IPS DF 19.7 (cell line): ENCODE measurements at places on chromosomes 5 and 9.

GRCh38 chr9:14932231-14932630 is 22.0 kb upstream of the FREM1 start:
- DNase-seq = no peak

DNA sequence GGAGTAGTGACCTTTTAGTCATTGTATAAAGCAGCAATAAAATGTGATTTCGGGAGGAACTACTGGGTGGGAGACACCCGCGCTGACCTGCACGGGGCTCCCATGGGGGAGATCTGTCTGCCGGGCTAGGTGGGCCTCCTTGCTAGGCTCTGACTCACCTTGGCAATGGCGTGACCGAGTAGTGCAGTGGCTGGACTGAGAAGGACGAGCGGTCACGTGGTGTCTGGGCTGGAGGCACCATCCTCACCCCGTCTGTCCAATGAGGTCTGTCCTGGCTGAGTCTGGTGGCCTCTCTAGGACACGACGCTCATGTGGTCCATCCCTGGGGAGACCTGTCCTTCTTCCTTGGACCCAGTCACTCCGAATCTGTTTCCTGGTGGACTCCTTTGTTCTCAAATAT is 151.7 kb downstream of the RXRA start:
- no peak for DNase-seq

DNA sequence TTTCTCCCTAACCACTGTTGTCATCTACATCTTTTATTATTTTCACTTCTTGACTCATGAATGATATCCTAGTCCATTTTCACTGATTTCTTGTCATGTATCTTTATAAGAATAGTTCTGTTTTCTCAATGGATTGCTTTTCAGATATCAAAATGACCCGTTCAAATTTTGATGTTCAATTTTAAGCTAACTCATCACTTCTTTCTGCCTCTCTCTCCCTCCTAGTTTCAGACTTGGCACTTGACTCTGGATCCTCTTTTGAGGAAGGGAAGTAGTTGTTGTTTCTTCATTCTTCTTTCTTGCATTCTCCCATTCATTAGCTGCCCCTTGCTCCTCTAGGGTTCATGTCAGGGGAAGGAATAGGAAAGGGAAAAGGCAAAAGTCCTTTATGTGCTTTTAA is 23.7 kb downstream of the CSNK1G3 start:
- DNase-seq = no peak

- DNase-seq = no peak
These were observed 8.5 kb upstream of the C1QTNF3 start for GRCh38 chr5:34051374-34051980.

DNA sequence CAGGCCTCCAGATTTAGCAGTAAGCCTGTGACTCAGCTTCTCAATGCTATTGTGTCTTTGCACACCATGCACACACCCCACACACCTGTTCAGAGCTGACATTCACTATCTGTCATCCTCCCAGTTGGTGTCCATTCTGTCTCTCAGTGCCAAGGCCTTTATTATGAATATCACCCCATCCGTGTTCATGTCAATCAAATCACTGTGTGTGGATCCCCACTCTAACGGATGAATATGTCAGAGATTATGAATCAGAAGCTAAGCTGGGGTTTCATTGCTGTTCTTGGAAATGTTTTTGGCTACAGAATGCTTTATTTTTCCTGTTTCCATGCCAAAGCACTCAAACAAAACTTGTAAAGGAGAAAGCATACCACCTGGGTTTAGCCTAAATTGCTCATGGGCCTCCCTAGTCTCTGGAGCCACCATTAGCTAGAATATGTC is 9.4 kb upstream of the MAMDC2 start:
- DNase-seq = no peak

DNA sequence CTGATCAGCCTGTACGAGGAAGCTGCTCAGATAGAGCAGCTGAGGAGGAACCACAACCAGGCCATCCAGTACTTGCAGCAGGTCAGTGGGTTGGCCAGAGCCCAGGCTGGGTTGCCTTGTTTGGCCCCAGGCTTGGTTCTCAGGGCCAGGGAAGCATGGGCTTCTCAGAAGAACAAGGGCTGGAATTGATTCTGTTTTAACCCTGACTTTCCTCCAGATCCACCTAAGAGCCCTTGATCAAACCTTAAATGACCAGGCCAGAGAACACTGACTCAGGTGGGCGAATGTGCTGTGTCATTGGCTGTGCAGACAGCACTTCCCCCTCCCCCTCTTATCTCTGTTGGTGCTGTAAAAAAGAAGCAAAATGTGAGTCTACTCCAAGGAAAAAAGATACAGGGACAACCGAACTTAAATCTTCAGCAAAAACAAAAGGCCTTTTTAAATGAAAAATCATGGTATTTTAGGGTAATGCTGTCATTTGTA is 28.1 kb downstream of the TTC23L start:
- DNase-seq = no peak

GRCh38 chr5:130908186-130908585 is 256.9 kb downstream of the HINT1 start:
- no peak for DNase-seq

- peak; percentile 56 for DNase-seq
These were observed 44.7 kb upstream of the HK3 start for GRCh38 chr5:176943816-176944215.

- DNase-seq = peak; percentile 30
These were observed 20.4 kb downstream of the BDP1 start for GRCh38 chr5:71475788-71476384.

- DNase-seq = no peak
These were observed 6.6 kb downstream of the FLT4 start for GRCh38 chr5:180642779-180643178.

- no peak for DNase-seq
These were observed 1.6 kb upstream of the CD274 start for GRCh38 chr9:5448461-5449435.

DNA sequence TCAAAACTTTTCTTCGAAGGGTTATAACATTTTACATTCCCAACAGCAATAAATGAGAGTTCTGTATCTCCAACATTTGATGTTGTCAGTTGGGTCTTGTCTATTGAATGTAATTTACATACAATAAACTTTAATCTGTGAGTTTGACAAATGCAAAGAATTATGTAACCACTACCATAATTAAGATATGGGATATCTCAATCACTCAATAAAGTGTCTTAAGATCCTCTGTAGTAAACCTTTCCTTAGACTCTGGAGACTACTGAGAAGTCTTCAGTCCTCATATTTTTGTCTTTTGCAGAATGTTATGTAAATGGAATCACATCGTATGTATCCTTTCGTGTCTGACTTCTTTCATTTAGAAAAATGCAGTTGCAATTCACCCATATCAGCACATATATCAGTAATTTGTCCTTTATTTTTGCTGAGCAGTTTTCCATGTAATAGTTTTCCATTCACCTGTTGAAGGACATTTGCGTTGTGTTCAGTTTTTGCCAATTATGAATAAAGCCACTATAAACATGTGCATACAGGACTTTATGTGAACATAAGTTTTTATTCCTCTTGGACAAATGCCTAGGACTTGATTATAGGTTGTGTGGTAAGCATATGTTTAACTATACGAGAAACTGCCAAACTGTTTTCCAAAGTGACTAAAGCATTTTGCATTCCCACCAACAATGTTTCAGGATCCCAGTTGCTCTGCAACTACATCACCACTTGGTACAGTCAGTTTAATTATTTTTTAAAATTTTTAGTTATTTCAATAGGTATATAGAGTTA is 784.6 kb upstream of the ZNF608 start:
- no peak for DNase-seq

GRCh38 chr5:6750951-6751685 is 37.9 kb downstream of the TENT4A start:
- DNase-seq = no peak

DNA sequence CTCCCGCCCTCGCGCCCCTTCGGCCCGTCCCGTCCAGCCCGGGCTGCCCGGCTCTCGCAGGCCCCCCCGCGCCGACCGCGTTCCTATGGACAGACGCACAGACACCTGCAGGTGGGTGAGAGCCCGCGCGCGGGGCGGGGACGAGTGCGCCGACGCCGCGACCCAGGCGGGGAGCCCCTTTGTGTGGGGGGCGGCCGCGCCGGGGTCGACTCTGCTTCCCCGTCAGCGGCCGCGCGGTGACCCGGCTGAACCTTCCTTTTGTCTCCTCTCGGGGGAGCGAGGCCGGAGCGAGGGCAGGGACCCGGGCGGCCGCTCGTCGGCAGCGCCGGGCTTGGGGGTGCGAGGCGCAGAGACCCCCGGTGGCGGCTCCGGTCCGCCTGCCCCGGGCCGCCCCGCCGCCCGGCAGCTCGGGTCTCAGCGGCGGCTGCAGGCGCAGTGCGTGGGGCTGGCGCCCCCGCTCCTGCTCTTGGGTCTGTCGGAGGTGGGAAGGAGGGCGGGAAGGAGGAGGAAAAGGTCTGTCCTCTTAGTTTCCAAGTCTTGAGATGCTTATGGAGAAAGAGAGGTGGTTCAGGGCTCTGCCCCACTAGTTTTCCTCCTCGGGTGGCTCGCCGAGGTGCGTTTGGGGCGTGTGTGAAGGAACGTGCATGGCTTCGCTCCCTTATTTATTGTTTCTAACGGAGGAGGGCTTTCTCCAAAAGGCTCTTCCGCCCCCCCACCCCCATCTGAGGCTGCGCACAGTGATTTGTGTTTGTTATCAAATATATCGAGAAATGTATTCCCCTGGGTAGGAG is 576 bp downstream of the KIAA1958 start:
- DNase-seq = no peak

DNA sequence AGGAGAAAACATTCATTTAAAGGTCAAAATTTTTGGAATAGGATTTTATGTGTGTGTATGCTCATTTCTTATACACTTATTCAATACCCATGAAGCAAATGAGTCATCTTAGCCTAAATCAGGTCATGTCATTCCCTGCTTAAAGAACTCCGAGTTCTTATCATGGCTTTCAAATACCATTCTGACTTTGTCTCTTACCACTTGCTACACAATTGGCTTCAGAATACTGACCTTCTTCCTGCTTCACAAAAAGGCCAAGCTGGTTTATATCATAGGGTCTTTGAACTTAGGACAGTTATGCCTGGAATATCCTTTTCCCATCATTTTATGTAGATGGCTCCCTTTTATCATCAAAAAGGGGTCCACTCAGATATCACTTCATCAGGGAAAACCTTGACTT is 652.2 kb upstream of the WWC1 start:
- DNase-seq = no peak

DNA sequence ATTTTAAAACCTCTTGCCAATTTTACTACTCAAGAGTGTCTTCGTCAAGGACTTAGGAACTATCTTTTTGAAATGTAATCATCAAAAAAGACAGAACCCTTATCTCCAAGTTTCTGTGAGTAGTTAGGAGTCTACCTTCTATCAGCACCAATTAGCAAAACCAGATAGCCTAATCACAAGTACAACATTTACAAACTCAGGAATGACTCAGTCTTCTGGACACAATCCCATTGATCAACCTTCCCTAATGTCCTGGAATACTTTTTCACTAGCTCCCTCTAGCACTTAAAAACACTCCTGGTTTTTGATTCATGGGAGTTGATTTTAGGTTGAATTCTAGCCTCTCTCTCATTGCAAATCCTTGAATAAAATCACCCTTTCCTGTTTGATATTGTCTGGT is 680.7 kb downstream of the PRR16 start:
- no peak for DNase-seq

DNA sequence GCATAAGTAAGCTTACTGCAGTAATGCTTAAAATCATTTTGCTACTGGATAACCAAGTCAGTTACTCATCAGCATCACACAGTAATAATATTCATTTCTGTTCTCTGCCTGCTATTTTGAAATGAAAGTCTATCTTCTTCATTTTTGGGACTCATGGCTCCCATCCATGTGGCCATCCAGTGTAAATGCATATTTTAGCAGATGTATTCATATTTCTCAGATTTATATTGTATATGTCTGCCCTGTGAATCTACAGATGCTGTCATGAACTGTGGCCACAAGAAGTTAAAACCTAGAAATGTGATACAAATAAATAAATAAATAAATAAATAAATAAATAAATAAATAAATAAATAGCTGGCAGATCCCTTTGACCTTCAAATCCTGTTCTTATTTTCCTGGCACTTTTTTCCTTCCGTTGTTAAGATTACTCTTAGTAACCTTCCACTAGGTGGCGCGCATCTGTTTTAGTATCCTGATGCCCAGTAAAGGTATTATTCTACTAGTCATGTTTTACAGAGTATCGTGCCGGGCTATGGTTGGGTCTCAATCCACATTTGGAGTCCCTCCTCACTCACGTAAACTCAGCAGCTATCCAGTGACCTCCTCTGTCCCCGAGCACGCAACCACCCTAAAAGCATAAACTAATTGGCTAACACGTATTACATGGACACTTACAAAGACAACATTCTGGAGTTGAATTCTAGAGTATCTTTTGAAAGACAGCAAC is 79.2 kb upstream of the IL7R start:
- peak; percentile 35 for DNase-seq

DNA sequence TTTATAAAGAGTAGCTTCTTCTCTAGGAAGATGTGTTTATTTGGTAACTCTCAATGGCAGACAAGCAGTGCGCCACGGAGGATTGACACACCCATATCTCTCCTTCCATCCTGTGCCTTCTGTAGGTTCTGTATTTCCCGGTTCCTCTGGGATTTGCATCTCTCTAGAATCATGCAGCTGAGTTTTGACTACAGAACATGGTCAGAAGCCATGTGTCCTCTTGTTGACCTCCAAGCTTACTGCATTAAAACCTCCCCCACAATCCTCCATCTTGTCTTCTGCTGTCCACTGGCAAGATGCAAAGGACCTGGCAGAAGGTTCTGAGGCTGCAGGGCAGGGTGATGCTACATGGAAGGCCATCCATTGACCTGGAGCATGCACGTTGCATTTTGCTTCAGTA is 482.0 kb downstream of the DMRT2 start:
- no peak for DNase-seq

DNA sequence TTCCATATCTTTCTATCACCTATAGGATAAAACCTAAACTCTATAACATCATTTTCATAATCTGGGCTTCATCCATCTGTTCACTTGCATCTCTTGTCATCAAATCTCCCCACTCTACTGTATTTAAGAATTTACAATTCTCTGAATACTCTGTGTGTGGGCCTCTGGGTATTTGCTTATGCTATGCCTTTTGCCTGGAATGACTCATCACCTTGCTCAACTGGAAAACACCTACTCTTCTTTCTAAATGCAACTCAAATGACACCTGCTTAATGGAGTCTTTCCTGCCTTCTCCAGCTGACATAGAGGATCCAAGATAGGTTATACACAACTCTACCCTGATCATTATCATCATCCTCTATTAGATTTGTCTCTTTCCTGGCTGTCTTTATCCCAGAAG is 421.7 kb downstream of the SPATA31D1 start:
- no peak for DNase-seq

DNA sequence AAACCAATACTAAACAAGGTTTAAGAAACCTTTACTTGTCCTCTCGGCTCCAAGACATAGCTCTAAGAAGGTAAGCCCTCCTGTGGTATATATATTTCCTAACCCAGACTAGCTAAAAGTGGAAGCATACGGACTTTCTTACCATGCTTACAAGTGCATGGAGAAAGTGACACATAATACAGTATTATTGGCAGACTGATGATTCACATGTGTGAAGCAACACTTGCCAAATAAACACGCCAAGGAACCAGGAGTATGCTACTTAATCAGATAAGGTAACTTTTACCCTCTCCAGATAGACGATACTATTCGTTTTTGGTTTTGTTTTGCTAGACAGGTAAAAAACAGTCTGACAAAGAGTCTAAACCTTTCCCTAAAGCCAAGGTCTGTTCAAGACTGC is 264.1 kb downstream of the MLLT3 start:
- DNase-seq = no peak
